Activated T-cell treated with anti-CD3 and anti-CD28 coated beads for 48 hours (primary cell): ENCODE measurements at places on chromosomes 7 and 10.

DNA sequence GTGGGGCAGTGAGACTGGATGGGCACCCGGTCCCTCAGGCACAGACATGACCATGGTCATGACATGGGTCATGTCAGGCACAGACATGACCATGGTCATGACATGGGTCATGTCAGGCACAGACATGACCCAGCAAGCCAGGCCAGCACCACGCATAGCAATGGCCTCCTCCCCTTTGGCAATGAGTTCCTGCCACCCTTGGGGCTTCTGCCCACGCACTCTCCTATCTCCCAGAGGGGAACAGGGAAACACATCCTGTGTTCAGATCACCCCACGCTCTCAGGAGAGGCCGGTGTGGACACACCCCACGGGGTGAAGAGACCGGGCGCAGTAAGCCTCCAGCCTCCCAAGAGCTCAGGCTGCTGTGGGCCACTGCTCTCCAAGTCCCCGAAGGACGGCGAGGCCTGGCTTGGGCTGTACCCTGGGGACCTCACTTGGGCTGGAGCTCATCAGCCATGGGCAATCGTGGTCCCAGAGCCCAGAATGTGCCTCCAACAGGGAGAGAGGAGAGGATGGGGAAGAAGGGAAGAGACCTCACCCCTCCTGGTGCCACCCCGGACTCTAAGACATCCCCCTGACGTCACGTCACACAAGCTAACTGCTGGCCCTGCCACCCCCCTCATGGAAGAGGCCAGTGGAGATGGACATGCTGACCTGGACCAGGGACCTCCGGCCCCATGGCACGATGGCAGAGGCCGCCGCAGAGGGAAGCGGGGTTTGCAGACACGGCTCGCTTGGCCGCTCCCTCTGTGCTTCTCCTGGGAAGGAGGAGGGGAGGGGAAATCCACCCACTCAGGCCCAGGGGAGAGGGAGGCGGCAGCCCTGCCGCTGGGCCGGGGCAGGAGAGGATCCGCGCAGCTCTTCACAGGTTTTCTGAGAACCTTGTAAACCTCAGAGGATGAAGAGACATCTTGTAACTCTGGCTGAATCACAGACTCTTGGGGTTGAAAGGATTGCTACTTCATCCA, 269.6 kb downstream of the ELFN1 start:
- peak; percentile 15 for DNase-seq

DNA sequence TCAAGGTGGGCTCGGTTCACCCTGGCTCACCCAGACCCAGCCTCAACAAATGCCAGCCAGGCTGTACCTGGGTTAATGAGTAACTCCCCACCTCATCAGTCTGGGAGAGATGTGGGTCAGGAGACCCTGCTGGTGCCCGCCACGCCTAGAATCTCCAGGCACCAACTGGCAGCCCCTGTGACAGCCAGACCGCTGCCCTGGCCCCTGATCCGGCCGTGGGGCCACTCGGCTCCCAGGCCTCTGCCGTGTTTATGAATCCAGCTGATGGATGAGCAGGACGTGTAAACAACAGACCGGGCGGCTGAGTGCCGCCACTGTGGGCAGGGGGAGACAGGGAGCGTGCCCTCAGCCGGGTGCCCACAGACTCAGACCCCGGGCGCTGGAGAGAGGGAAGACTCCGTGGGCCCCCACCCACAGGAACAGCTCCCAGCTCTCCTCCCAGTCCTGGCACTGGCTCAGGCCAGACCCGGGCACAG, 34.0 kb upstream of the PDGFA start:
- DNase-seq, result no peak

- DNase-seq, result no peak
Observed at GRCh38 chr10:99236627-99237309, 1.1 kb upstream of the HPSE2 start.

DNA sequence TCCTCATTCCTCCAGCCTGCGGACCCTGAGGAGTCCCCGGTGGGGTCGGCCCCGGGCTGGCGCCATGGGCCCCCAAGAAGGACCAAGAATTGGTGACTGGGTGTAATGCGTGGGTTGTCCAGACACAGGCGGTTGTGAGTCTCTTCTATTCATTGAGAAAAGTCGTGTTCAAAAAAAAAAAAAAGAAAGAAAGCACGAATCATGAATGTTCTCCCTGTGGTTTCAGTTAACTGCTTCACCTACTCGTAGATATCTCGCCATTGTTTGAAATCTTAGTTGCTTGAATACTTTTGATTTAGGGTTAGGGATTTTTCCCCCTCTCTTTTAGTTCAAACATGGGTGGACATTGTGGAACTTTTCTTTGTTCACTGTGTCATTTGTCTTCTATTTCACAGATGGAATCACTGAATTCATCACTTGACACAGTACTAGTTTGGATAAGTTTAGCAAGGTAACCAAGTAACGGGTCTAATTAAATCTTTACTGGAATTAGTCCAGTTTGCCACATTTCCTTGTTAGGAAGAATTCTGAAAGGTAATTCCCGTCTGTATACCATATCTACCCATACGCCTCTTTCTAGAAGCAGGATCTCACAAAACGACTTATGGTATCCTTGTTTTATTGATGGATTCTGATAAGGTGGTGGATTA, 775 bp downstream of the STARD3NL start:
- DNase-seq, result no peak

- DNase-seq, result no peak
Observed at GRCh38 chr10:30219971-30220751, 128.9 kb downstream of the MTPAP start.

GRCh38 chr10:74775099-74775498, 51.3 kb upstream of the KAT6B start:
- no peak for DNase-seq

GRCh38 chr10:89086801-89087521, 96.4 kb downstream of the FAS start:
- peak; percentile 6 for DNase-seq

GRCh38 chr7:109844362-109844761, 1246.6 kb upstream of the LRRN3 start:
- DNase-seq, result no peak

DNA sequence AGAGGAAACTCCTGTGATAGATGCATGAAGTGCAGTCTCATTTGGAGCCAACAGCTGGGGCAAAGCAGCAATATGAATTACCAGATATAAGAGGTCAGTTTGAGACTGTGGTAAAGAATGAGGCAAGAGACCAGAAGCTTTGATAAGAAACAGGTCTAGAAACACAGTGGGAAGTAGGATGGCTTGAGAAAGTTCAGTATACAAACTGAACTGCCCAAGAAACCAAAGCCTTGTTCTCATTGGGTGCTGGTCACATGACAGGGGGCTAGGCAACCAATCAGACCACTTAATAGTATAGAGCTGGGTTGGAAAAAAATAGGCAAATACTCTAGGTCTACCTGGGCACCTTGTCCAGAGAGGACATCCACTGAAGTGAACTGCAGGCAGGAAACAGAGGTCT, 46.2 kb upstream of the PLCE1 start:
- DNase-seq, result no peak

DNA sequence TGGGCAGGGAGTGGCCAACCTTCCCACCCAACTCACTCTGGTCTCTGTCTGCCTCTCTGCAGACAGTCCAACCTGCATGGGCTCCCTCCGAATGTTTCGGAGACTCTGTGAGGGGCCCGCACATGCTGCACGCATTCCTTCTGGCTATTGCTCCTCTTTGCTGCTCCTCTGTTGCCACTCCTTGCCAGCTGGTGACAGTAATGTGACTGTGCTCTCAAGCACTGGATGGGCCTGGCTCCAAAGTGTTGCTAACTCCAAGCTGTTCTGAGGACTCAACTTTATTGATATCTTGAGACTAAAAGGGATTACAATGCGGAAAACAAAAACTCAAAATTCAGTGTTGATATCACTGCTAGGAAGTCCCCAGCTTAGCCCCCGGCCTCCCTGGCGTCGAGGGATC, 105.4 kb upstream of the KIF5B start:
- no peak for DNase-seq

GRCh38 chr7:106947244-106947728, 82.2 kb downstream of the PIK3CG start:
- DNase-seq, result no peak

GRCh38 chr10:62017491-62017870, 116.0 kb downstream of the ARID5B start:
- DNase-seq, result no peak

DNA sequence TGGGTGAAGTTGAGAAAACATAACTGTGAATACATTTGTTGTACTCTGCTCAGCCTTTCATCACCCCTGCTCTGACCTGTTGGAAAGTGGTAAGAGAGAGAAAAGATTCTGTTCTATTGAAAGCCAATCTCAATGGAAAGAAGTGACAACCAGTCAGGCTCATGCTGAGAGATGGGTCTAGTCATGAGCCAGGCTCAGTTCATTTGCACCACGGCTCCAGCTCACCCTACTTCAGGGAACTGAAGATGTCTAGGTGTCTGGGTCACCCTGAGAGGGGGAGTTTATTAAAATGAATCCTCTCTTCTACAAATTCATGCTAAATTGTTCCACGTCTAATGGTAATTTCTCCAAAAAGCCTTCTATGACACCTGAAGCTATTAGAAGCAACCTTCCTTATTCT, 12.1 kb upstream of the FAS start:
- DNase-seq, result no peak

DNA sequence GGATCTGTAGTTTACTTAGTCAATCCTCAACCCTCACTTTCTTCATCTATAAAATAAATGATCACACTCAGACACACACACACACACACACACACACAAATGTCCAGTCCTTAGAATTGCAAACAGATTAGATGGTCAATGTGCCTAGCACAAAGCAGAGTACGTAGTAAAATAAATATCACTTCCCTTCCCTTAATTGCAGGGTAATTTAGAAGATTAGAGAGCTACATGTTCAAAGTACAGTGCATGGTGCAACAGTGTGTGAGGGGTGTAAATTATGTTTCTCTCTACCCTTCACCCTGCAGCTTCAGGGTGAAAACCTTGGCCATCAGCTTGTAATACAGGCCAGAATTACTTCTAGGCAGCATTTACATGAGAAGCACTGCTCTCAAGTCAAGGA, 187.0 kb upstream of the GHITM start:
- DNase-seq, result no peak

GRCh38 chr10:86755454-86755739, 1.0 kb upstream of the BMPR1A start:
- DNase-seq, result no peak

GRCh38 chr10:77673101-77673500, 35.5 kb upstream of the KCNMA1 start:
- DNase-seq, result no peak

DNA sequence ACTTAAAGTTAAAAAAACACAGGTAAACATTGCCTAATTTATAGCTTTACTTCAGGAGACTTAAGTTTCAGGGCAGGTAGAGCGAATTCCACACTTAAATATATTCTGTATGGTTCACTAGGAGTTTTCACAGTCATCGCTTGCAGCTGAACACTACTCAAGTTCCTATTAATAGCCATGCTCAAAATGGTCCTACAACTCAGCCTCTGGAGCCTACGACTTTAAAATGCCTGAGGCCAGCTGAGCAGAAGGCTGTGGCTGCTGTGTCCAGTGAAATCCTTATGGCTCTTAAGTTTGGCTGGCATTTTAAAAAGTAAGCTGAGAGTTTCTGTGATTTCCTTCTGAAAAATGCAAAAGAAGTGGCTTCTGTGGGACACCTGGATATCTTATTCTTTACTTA, 105.4 kb upstream of the GLI3 start:
- no peak for DNase-seq

GRCh38 chr10:84012831-84013458, 126.4 kb upstream of the GHITM start:
- no peak for DNase-seq

DNA sequence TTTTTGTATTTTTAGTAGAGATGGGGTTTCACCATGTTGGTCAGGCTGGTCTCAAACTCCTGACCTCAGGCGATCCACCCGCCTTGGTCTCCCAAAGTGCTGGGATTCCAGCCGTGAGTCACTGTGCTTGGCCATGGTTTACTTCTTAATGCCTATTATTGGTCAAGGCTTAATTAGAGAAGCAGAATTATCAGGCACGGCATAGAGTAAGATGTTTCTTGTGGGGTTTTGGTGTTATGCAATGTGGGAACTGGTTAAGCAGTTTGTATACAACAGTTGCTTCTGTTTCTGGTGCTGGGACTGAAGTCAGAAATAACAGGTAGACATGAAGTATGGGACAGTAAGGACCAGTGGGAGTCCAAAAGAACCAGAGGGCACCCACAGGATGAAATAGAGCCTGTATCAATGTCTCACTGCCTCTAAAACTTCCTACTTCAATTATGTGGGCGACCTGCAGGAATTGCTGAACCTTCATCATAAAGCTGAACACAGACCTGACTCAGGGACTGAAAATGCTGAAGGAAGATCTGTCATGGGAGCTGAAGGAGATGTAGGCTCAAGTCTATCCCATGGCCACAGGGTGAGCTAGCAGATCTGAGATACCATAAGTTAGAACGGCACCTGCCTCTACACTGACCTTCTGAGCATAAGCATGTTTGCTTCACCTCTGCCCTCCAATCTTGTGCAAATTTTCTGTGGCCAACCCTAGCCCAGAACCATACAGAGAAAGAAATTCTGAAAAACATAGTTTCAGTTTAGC, 38.3 kb upstream of the VCL start:
- no peak for DNase-seq

GRCh38 chr7:76358011-76358480, 745 bp downstream of the YWHAG start:
- peak; percentile 56 for DNase-seq

- DNase-seq, result no peak
Observed at GRCh38 chr7:2258661-2259365, 16.8 kb downstream of the NUDT1 start.

DNA sequence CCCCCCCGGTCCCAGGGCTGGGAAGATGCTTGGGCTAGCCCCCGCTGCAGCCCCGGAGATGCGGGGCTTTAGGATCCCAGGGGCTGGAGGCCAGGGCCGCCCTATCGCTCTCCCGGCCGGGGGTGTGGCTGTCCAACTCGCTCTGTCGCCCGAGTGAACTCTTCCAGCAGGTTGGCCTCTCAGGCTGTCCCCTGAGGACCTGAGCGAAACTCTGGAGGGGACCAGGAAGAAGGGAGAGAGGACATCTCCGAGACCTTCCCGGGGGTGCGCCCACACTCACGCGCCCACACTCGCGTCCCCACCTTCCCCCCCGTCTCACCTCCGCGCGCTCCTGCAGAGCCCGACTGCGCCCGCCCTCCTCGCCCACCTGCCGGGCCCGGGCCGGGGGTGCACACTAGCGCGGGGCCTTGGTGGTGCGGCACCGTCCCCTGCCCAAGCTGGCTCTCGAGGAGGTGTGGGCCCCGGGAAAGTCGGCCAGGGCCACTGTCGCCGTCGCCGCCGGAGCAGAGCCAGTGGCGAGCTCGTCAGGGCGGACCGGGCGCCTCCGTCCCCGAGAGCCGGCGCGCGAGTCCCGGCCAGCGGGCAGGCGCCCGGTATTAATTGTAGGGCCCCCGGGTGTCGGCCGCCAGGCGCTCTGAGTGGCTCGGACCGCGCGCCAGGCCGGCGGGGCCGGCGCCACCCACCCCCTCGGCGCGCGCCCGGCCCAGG, 101.7 kb upstream of the SVIL start:
- DNase-seq, result peak; percentile 21

DNA sequence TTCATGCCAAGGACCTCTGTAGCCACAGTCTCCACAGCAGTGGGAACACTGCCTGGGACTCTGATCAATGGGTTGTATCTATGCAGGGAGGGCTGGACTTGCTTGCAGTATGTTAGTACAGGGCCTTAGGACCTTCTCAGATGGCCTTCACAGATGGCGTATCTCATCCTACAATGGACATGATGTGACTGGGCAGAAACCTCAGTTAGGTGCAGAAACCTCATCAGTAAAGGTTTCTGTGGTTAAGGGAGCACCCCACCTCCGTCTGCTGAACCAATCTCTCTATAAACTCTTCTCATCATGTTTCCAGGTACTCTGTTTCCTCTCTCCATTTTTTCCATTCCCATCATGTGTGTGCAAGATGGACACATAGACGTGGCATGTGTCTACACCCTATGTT, 154.9 kb downstream of the EVX1 start:
- no peak for DNase-seq
